Stimulated activated CD8-positive, alpha-beta memory T cell treated with anti-CD3 and anti-CD28 coated beads, Interleukin-7, amount 100 ng/mL, for 24 hours (primary cell): ENCODE measurements at places on chromosomes 5 and 9.

- no peak for DNase-seq
Observed at GRCh38 chr5:150036513-150036912, 36.0 kb downstream of the HMGXB3 start.

GRCh38 chr9:98450496-98450895 lies 195.0 kb upstream of the TBC1D2 start:
- no peak for DNase-seq

DNA sequence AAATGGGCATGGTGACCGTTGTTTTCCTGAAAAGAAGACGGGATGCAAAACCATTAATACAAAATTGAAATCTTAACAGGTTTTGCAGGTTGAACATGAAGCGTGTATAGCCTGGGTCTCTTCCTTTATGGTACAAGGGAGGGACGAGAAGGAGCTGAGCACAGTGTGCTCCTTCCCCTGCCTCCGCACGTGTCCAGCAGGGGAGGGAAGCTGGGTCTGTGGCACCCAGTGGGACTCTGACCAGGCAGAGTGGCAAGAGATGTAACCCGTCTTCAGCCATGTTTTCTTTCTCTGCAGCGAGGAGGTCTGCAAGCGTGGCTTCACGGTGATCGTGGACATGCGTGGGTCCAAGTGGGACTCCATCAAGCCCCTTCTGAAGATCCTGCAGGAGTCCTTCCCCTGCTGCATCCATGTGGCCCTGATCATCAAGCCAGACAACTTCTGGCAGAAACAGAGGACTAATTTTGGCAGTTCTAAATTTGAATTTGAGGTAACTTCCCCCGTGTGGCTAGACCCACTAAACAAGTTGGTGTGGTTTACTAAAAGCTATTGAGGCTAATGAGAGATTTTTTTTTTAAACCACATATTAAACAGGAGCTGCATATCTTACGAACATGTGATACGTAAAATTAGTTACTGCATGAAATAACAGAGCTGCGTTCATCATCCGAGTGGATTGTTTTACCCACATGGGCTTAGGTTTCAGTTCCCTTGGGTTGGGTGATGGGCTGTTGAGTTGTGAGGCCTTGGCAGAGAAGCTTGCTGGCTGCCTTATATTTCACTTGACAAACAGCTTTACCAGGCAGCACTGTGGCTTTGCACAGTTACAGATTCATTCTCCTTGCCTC lies 143.7 kb downstream of the TRIO start:
- no peak for DNase-seq

DNA sequence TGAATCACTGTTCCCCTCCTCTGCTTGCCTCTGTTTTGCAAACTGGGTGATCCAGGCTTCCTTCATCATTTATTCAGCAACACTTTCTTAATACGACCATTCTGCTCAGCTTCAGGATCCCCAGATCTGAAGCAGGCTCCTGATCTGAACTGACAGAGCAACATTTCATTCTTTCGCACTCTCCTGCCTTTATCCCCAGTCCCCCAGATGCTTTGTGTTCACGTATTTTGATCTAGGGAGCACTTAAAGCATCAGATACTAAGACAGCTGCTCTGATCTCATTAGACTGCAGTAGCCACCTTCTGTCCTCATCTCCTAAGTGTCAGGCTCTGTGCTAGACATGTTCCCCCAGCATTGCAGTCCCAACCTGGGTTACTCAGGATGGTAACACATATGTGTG lies 158.0 kb downstream of the TRIO start:
- no peak for DNase-seq

DNA sequence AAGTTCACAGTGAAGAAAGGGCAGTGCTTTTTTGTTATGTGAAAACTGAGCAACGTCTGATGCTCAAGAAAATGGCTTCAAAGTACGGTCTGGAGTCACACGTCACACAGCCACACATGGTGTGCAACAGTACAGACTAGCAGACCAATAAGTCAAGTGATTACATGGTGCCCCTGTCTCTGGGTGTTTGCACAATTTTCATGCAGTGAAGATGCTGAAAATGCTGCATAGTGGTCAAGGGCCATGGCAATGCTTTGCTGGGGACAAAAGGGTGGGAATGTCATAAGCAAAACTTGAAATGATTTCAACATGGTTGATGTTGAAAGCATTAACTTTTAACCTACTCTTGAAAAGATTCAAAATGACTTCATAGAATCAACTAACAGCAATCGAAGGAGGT lies 231.2 kb downstream of the EBF1 start:
- DNase-seq = no peak

- no peak for DNase-seq
Observed at GRCh38 chr9:116365056-116365471, 211.5 kb downstream of the PAPPA start.

DNA sequence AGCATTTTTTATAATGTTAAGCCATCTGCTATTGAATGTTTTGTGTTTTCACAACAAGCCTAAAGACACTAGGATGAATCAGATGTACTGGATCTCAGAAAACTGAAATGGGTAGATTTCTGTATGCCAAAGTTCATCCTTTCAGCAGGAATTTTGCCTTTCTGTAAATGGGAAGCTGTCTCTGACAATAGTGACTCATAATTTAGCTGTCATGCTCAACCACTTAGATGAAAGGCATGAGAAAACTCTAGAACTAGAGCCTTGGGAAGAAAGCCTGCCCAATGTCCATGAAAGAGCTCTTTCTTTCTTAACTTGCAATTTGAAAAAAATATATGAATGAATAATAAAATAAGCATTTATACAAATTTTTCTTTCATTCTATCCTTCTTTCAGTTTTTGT lies 616.0 kb upstream of the EDIL3 start:
- DNase-seq = no peak

DNA sequence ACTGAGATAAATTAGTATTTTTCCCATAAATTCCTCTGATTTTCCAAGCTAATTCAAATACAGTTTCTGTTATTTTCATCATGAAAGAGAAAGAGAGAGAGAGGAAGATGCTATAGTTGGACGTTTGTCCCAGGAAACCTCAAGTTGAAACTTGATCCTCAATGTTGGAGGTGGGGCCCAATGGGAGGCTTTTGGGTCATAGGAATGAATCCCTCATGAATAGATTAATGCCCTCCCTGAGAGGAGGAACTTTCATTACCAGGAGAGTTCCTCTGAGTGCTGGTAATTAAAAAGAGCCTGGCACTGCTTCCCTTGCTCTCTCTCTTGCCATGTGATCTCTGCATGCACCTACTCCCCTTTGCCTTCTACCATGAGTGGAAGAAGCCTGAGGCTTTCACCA lies 189.9 kb upstream of the SMC2 start:
- DNase-seq = no peak

DNA sequence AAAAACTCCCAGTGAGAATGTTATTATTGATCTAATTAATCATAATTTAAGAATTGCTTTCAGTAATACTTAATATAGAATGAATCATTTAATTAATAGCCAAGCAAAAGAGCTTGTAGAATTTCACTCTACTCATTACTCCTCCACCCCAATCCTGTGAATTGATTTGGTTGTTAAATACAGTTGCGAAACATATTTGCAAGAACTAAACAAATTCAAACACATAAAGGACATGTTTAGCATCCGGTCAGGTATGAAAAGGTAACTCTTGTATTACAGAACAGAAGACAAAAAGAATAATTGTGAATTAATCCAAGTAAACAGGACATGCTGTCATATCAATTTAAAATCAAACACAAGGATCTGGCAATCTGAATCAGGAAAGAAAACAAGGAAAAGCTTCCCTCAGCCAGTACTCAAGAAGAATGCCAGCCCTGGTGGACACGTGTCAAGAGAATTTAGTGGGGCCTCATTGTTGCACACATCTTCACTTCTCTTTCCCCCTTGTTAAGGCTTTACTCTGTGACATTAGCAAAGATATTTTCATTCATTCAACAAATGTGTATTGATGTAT lies 89.4 kb upstream of the SLC12A2 start:
- DNase-seq = no peak
